Psoas muscle (tissue), 8 donors: ENCODE measurements at places on chromosomes 3 and 15. TPM values are rescaled to one million over a fixed set of nuclear protein-coding genes. Genes with fewer than 3 reads are reported as not detected.

- no peaks in the 10 kb centered on the region for H3K36me3 ChIP-seq
- H3K27me3 ChIP-seq, result no peaks in the 10 kb centered on the region
- H3K4me1 ChIP-seq, result no peaks in the 10 kb centered on the region
- H3K4me3 ChIP-seq, result no peak overlapping the region
- DNase-seq, result no peak
- H3K27ac ChIP-seq, result no peak overlapping the region
Observed at GRCh38 chr3:72678380-72678779, 169.9 kb downstream of the SHQ1 start.

Gene GPR160
- total RNA-seq, result 0.42 TPM

- no peak for DNase-seq
- no peak overlapping the region for H3K27ac ChIP-seq
- no peaks in the 10 kb centered on the region for H3K4me1 ChIP-seq
- no peaks in the 10 kb centered on the region for H3K36me3 ChIP-seq
- no peak overlapping the region for H3K4me3 ChIP-seq
Observed at GRCh38 chr3:130758624-130759369, 12.2 kb upstream of the PIK3R4 start.

Gene LIPH
- not detected for total RNA-seq

Gene NRG4
- 6.4 TPM for total RNA-seq

DNA sequence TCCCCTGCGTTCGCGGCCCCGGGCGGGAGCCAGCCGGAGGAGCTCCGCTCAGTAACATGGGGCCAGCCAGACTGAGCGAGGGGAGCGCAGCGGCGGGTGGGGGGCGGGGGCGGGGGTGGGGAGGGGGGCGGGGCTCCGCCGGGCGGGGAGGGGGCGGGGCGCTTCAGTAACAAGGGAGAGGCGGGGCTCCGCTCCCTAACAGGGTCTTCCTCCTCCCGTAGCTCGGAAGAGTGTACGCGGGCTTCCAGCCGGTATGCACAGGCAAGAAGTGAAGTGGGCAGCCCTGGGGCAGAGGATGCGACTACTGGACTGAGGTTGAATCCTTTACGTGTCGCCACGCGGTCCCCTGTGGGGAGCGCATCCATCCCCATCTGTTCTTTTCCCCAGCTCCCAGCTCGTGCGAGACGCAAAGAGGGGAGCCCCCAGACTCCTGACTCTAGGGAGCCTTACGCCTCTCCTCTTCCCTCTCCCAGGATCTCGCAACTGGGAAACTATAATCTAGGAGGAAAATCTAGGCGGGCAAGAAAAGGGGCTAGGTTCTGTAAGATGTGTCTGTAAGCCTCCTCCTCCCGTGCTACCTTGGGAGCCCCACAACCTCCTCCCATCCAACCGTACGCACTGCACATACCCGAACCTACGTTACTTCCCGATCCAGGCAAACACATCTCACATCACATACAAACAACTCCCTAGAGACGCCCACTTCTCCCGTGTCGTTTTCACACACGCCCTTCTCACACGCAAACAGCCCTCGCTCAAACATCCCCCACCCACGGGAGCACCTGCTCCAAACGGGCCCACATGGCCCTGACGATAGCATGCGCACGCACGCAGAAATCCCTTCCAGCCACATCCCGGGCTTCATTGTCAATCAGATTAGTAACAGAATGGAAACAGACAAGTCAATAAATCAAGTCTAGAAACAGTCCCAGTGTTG is at the start of gene SHF:
Gene SHF, minus strand, starts transcription at position 73 of the 937 bp plus-strand sequence. Its CDS starts 15 bp downstream, at position 58.
- H3K27ac ChIP-seq, result peak within 1 kb of the TSS; percentile 32
- peak within 1 kb of the TSS; percentile 80 for H3K4me3 ChIP-seq

DNA sequence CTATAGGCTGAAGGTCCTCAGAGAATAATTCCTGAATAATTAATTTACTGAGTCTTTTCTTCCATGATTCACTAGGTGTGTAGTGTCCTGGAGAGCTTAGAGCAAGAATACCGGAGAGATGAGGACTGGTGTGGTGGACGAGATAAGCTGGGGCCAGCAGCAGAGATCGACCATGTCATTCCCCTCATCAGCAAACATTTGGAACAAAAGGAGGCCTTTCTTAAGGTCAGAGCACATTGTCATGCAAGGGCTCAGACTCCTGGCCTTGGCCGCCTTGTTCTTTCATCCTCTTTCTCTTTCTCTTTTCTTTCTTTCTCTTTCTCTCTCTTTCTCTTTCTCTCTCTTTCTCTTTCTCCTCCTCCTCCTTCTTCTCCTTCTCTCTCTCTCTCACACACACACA is 291.4 kb upstream of the UMPS start:
- H3K27me3 ChIP-seq, result no peaks in the 10 kb centered on the region
- H3K4me3 ChIP-seq, result no peak overlapping the region
- H3K4me1 ChIP-seq, result no peaks in the 10 kb centered on the region
- no peak for DNase-seq

GRCh38 chr3:107258300-107258699 is 118.9 kb upstream of the CCDC54 start:
- no peaks in the 10 kb centered on the region for H3K27me3 ChIP-seq
- no peak overlapping the region for H3K4me3 ChIP-seq
- no peaks in the 10 kb centered on the region for H3K4me1 ChIP-seq
- DNase-seq, result no peak
- H3K27ac ChIP-seq, result no peak overlapping the region

GRCh38 chr3:197542741-197543454 is 12.9 kb downstream of the BDH1 start:
- no peak overlapping the region for H3K4me3 ChIP-seq
- no peaks in the 10 kb centered on the region for H3K36me3 ChIP-seq
- no peaks in the 10 kb centered on the region for H3K4me1 ChIP-seq
- H3K27ac ChIP-seq, result no peak overlapping the region
- peak; percentile 51 for DNase-seq

DNA sequence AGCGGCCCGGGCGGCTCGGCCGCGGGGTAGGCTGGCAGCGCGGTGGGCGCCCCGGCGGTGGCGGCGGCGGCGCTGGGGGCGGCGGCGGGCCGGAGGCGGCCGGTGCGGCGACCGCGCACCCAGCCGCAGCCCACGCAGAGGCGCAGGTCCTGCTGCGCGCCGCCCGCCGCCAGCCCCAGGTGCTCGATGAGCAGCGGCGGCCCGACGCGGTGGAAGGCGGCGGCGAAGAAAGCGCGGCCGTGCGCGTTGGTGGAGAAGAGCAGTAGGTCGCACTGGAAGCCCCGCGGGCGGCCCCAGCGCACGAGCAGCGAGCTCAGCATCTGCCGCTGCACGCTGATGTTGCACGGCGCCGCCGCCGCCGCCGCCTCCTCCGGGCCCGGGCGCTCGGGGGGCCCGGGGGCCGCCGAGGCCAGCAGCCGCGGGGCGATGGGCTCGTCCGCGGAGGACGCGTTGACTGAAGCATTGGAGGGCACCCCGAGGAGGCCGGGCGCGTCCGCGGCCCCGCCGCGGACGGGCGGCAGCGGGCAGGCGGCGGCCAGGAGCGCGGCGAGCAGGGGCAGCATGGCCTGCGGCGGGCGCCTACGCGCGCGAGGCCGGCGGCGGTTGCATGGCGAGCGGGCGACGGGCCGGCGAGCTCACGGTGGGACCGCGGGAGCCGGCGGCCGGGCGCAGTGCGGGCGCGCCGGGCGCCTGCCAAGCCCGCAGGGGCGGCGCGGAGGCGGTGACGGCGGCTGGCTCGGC is 452 bp downstream of the TMEM158 start:
- H3K4me1 ChIP-seq, result peaks cover 12% of the 10 kb centered on the region
- H3K4me3 ChIP-seq, result peak overlapping the region; percentile 68
- no peaks in the 10 kb centered on the region for H3K36me3 ChIP-seq
- H3K27ac ChIP-seq, result no peak overlapping the region

DNA sequence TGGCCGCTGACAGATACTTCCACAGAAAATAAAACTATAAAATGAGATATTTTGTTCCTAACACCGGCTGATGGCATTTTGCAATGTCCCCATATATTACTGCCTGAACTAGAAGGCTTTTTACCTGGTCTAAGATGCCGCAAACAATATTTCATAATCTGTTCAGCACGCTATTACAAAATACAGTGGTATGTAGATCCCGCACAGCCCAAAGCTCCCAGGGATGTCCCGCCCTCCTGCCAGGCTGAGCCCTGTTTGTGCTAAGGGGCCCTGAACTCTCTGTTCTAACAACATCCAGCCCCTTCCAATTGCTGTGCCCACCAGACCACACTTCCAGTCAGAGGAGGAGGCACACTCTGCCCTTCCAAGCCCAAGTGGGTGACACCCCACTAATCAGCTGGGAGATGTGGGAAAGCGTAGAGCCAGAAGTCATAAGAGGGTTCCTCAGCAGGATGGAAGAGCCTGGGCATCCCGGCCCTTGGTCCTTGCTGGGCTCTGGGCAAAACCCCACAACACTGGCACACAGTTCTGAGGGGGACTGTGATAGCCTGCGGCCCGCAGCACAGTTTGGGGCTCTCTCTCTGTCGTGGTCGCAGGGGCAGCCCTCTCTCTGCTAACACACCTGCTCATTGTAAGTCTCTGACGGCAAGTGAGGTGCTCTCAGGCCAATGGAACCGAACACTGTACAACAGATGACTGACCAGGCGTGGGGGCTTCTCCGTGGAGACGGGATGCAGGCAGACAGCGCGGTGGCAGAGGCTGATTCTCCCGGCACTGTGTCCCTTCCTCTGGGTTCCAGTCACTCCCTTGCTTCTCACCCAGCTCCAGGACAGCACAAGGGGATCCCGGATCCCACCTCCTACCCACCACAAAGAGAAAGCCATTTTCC is 55.2 kb downstream of the PCSK6 start:
- no peak overlapping the region for H3K4me3 ChIP-seq
- no peaks in the 10 kb centered on the region for H3K27me3 ChIP-seq
- H3K27ac ChIP-seq, result no peak overlapping the region
- no peaks in the 10 kb centered on the region for H3K36me3 ChIP-seq
- no peak for DNase-seq

GRCh38 chr15:44137750-44138149 is 57.3 kb downstream of the FRMD5 start:
- no peak overlapping the region for H3K4me3 ChIP-seq
- H3K27me3 ChIP-seq, result no peaks in the 10 kb centered on the region
- H3K4me1 ChIP-seq, result no peaks in the 10 kb centered on the region
- DNase-seq, result no peak
- no peak overlapping the region for H3K27ac ChIP-seq
- H3K36me3 ChIP-seq, result no peaks in the 10 kb centered on the region

Gene WDR93
- not detected for total RNA-seq

Gene SUSD5
- 0.71 TPM for total RNA-seq

- no peak for DNase-seq
- no peaks in the 10 kb centered on the region for H3K36me3 ChIP-seq
- no peak overlapping the region for H3K4me3 ChIP-seq
- no peak overlapping the region for H3K27ac ChIP-seq
- H3K4me1 ChIP-seq, result no peaks in the 10 kb centered on the region
Observed at GRCh38 chr3:146803745-146804144, 198.6 kb upstream of the PLSCR5 start.

Gene ITPKA
- 0.89 TPM for total RNA-seq

GRCh38 chr3:172128858-172129257 is 89.5 kb downstream of the FNDC3B start:
- no peaks in the 10 kb centered on the region for H3K27me3 ChIP-seq
- no peak for DNase-seq
- peaks cover 7% of the 10 kb centered on the region for H3K36me3 ChIP-seq

Gene A4GNT
- total RNA-seq, result not detected

- H3K4me3 ChIP-seq, result no peak within 1 kb of the TSS
- H3K27ac ChIP-seq, result no peak within 1 kb of the TSS
- no peak for DNase-seq
- H3K36me3 ChIP-seq, result no peaks in the 10 kb centered on the region
- no peaks in the 10 kb centered on the region for H3K4me1 ChIP-seq
Observed at GRCh38 chr3:109136523-109136922, at the start of gene C3orf85. Gene C3orf85, plus strand, starts transcription at chr3:109136719. Its CDS starts 129 bp downstream, at chr3:109136848.

Gene EOMES
- total RNA-seq, result 0.07 TPM
